ENCODE measurements at places on chromosomes 11 and 22. TPM values are rescaled to one million over a fixed set of nuclear protein-coding genes. Genes with fewer than 3 reads are reported as not detected.

DRD4 gene
- total RNA-seq = not detected

RPS25 gene
- 3,713 TPM for total RNA-seq

MOGAT2 gene
- not detected for total RNA-seq

C2CD3 gene
- 3.9 TPM for total RNA-seq

COX8A gene
- 465 TPM for total RNA-seq

MMP8 gene
- total RNA-seq = 0.24 TPM

Data from tracheal epithelial cell (primary cell).